ENCODE measurements at places on chromosomes 3 and 15.
A peak's percentile ranks its signal among the peaks of the same experiment; 100 is the strongest.

- DNase-seq = no peak
Observed at GRCh38 chr15:90097475-90097874, 4.8 kb downstream of the IDH2 start.

GRCh38 chr3:52153389-52154096 is 680 bp downstream of the POC1A start:
- DNase-seq = peak; percentile 33

DNA sequence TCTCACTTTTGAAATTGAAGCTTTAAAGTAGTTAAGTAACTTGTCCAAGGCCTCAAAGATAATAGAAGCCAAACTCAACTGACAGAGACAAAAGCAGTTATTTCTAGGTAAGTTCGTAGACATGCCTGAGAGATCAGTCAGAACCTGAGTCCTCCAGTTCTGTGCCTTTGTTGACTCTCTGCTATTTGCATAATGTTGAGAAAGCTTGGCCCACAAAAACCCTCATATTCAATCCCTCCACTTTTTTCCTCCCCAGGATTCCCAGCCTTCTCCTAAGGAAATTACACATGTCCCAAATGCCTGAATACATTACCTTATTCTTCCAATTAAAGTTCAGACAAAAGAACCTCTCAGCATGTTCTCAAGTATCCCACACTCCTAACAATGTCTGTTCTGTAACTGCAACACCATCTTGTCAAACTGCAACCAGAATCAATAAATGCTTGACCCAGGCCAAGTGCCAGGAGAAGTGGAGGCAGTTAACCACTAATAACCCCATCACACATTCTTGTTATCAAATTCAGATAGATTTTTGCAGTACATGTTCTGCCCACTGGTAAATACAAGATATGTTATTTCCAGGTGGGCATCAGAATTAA is 217.8 kb downstream of the LRRC3B start:
- no peak for DNase-seq

DNA sequence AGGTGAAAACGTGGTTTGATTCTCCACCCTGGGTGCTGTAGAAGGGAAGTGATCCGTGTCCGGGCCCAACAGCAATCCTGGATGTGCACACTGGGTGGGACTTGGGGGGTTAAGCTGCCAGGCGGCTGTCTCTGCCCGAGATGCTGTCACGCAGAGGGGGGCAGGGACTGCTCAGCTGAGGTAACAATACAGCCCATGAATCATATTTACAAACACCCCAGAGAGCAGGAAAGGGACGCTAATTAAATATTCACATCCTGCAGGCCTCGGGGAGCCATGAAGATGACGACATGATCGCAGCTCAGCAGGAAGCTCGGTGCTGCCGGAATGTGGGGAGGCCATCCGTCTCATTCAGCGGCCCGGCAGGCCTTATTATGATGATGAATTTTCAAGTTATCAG is 17.9 kb upstream of the CRABP1 start:
- DNase-seq = no peak

DNA sequence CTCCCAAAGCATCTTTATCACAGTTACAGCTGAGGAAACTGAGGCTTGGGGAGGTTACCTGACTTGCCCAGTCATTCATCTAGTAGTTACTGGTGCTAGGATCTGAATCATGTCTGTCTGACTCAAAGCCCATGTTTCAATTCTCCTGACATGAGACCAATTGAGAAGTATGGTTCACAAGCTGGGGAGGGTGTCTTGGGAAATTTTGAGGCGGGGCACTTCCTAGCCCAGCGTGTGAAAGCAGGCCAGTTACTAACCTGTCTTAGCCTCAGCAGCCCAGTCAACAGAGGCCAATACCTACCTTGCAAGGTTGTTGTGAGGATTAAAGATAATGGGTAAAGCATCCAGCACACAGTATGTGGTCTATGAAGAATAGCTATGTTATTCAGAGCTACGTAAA is 37.0 kb downstream of the CLDN18 start:
- DNase-seq = no peak

GRCh38 chr15:48383031-48383430 is 51.8 kb downstream of the DUT start:
- no peak for DNase-seq

GRCh38 chr3:177185035-177185574 is 12.2 kb downstream of the TBL1XR1 start:
- no peak for DNase-seq

GRCh38 chr15:75069301-75069925 is 46.0 kb downstream of the PPCDC start:
- DNase-seq = peak; percentile 65

GRCh38 chr15:88401251-88401995 is 65.8 kb downstream of the MRPL46 start:
- DNase-seq = no peak

DNA sequence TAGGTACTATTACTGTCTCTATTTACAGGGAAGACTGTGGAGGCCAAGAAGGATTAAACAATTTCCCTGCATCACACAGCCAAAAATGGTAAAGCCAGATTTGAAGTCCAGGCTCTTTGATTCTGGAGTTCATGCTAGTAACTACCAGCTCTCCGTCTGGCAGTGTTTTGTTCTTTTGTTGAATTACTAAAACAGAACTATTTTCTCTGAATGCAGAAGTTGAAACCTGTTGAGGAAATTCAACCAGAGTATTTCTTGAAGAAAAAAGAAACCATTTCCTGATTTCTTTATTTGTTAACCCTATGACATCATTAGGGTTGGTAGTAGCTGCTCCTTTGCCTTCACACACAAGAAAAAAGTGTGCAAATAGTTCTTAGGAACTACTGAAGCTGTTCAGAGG is 34.3 kb downstream of the CRTC3 start:
- DNase-seq = peak; percentile 65

- DNase-seq = no peak
Observed at GRCh38 chr3:128079823-128080222, 27.6 kb downstream of the SEC61A1 start.

GRCh38 chr3:17629400-17629799 is 113.0 kb downstream of the TBC1D5 start:
- no peak for DNase-seq

DNA sequence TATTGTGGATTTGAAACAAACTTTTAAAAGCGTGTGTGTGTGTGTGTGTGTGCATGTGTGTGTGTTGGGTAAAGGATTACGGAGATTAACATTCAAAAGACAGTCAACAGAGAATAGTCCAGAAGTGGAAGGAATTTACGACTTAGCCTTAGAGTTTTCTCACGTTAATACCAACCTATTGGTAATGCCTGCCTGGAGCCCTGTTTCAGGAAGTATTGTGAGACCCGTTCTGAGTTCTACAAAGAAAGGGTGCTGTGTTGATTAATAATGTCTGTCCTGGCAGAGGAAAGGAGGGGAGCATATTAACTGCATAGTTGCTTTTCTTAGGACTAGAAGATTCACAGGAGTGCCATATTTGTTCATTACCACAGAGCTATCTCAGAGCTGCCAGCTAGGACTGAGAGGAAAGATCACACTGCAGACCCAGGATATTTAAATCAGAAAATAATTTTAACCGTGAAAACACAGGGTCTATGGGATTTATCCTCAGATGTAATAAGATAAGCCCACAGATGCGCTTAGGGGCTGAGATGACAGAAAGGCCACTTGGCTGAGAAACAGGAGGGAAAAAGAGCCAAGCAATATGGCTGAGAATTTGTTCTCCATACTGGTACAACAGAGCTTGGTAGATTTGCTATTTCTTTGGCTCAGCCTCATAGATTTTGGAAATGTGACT is 40.5 kb upstream of the FRMD4B start:
- DNase-seq = no peak

DNA sequence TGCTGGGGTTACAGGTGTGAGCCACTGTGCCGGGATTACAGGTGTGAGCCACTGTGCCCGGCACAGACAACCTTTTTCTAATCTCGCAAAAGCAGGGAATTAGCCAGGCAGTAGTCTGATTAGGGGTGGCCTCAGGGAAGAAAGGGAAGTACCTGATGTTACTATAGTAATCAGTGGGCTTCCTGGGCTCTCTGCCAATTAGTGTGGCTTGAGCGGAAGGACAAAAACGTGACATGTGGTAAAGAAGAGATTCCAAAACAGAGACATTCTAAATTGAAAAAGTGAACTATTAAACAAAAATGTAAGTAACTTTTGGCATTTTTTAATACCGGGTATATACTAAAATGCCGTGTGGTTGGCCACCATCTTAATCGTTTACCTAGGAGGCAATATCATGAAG is 48.1 kb downstream of the CFAP20DC start:
- peak; percentile 64 for DNase-seq

Measured in KBM-7 (cell line).